ENCODE measurements at places on chromosomes 2 and 18.

GRCh38 chr18:75111760-75112159, 97.2 kb downstream of the PTGR3 start:
- no peak for DNase-seq

DNA sequence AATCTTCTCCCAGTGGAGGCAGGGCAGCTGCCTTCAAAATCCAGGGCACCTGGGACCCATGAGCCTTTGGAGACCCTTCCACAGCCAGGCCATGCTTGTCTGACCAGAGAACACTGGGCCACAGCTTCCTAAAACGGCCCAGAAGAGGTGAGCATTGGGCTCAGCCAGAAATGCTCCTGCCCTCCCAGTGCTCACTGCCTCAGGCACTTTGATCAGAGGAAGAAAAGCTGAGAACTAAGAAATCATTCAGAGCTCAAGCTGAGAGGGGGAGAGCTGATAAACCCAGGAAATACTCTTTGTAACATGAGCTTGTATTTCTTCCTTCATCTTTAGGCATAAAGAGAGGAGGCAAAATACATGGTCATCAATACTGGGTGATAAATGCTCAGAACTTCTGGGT, 365.5 kb upstream of the KLHL29 start:
- DNase-seq, result no peak

GRCh38 chr2:101003278-101003775, 1.2 kb downstream of the RPL31 start:
- DNase-seq, result no peak

GRCh38 chr2:178110681-178111080, 1.6 kb upstream of the RBM45 start:
- DNase-seq, result no peak

- DNase-seq, result no peak
Observed at GRCh38 chr2:78876316-78876688, 149.2 kb upstream of the REG3G start.

Measured in stimulated activated CD4-positive, alpha-beta T cell treated with anti-CD3 and anti-CD28 coated beads, TNF-alpha, amount 100 ng/mL, for 24 hours (primary cell).